Daoy (cell line): ENCODE measurements at places on chromosomes 3 and 15.

GRCh38 chr3:126447456-126448106 is 28.1 kb downstream of the ZXDC start:
- no peak for DNase-seq

DNA sequence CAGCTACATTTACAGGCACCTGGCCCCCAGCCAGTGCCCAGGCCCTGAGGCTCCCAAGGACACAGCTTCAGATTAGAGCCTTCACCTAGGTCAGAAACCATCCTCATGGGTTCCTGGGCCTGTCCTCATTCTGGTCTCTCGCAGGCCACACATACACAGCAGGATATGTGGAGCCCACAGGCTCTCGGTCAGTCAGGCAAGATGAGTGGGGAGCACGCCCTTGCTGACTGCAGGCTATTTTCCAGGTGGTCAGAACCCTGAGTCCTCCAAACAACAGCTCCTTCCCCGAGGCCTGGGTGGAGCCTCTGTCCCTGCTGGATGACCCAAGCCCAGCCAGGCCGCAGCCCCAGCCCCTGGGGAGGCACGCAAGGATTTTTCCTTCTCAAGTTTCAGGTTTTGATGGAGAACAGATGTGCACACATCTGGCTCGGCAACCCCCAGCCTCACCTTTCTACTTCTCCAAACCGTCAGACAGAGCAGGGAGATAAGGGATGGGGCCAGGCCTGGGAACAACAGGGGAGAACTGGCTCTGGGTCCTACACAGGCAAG is 1.6 kb downstream of the STRA6 start:
- peak; percentile 67 for DNase-seq

GRCh38 chr15:58628206-58628947 is 121.1 kb downstream of the ADAM10 start:
- DNase-seq = no peak

DNA sequence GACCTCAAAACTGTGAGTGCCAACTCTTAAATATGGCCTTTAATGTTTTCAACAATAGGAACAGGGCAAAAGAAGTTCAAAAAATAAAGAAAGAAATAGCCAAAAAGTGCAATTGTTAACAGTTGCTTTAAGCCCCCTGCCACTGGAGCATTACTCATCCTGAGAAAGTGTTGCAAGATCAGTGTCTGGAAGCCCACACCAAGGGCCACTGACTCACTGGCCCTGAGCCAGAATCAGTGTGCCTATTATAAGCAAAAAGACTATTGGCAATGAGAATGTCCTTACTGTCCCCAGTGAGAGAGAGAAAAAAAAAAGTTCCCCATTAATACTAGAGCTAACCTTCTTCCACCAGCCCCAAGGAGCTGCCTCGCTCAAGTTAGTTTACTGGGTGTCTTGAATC is 480.1 kb upstream of the ZNF385D start:
- DNase-seq = no peak

DNA sequence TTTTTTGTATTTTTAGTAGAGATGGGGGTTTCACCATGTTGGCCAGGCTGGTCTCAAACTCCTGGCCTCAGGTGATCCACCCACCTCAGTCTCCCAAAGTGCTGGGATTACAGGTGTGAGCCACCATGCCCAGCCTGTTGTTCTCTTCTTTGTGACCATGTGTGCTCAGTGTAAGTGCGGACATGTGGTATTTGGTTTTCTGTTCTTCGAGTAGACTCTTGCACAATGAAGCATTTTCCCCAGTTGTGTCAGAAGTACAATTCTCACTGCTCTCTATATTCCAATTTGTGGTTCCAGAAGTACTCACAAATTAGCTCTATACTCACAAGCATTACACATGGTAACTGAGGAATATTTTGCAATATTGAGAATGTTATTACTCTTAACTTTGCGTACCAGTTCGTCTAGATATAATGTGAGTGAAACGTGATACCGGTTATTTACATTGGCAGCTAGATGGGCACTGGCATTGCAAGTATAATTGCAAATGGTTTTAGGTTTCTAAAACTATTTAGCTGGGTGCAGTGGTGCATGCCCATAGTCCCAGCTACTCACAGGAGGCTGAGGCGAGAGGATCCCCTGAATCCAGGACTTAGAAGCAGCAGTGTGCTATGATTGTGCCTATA is 34.2 kb upstream of the MTMR14 start:
- no peak for DNase-seq

GRCh38 chr15:74304431-74304830 is 63.0 kb downstream of the CYP11A1 start:
- no peak for DNase-seq

DNA sequence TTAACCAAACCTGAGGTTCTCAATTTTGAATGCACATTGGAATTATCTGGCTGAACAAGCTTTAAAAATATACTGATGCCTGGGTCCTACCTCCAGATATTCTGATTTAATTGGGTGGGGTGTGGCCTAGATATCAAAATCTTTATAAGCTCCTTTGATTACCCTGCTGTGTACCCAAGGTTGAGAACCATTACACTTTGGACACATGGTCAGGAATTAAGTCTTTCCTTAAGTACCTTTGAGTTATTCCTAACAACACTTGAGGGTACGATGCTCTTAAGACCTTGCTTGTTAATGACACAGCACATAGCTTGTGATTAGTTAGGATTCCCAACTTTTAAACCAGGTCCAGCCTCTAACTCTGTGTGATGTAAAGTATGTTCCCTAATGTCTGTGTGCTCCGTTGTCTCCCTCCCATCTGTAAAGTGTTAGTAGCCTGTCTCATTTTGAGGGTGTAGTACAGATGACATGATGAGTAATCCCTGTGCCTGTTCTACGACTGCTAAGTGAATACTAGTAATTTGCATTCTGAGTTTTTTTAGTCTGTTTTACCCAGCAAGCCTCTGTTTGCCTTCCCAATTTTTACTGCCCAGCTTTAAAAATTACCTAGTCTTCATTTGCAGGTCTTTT is 154.9 kb downstream of the KLHL25 start:
- no peak for DNase-seq

GRCh38 chr15:43977072-43977884 is 150.5 kb downstream of the WDR76 start:
- DNase-seq = peak; percentile 19

DNA sequence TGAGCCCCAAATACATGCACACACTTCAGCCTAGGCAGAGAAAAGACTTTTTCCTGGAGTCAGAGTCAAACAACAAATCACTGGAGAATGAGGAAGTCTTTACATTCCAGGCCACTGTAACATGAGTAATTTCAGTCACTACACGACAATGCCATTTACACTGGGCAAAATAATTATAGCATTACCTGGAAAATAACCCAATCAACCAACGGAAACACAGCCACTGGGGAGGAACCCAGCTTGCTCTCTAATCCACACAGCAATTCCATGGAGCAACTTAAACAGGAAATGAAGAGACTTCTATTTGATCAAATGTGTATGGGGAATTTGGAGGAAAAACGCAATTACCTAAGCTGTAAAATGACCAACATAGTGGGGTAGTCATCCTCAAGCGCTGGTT is 15.2 kb downstream of the FSTL1 start:
- DNase-seq = peak; percentile 75

DNA sequence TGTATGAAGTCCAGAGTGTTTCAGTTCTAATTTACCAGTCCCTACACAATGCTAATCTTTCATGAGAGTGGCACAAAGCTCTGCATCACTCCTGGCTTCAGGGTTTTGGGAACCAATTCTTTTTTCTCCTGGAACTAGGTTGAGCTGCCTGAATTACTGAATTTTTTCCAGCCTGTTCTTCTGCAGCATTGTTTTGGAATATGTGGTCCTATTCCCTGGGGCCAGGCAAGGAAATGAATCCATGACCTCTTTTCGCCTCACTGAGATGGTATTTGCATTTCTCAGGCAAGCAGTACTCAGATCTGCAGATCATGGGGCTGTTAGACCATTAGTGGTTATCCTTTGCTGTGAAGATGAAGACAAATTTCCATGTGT is 25.6 kb upstream of the GPR171 start:
- peak; percentile 76 for DNase-seq

DNA sequence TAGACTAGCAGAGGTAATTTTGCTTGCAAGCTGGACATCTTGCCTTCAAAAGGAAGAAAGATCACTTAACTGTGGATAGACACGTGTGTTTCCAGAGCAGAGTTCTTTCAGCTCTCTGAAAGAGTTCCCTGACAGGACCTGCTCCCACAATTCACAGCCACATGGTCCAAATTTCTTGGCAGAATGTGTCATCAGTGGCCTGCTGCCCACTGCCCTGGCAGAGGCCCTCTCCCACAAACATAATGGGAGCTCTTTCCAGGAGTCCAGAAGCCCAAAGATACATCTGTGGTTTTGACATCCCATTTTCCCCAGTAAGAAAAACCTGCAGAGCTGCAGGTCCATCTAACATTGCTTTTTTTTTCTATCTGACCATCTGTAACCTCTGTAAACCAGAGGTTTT is 48.3 kb downstream of the SERPINI1 start:
- DNase-seq = no peak

- no peak for DNase-seq
Observed at GRCh38 chr3:110016235-110016815, 679.0 kb upstream of the DPPA4 start.

GRCh38 chr3:75737831-75738493 is 47.4 kb downstream of the ZNF717 start:
- DNase-seq = no peak

DNA sequence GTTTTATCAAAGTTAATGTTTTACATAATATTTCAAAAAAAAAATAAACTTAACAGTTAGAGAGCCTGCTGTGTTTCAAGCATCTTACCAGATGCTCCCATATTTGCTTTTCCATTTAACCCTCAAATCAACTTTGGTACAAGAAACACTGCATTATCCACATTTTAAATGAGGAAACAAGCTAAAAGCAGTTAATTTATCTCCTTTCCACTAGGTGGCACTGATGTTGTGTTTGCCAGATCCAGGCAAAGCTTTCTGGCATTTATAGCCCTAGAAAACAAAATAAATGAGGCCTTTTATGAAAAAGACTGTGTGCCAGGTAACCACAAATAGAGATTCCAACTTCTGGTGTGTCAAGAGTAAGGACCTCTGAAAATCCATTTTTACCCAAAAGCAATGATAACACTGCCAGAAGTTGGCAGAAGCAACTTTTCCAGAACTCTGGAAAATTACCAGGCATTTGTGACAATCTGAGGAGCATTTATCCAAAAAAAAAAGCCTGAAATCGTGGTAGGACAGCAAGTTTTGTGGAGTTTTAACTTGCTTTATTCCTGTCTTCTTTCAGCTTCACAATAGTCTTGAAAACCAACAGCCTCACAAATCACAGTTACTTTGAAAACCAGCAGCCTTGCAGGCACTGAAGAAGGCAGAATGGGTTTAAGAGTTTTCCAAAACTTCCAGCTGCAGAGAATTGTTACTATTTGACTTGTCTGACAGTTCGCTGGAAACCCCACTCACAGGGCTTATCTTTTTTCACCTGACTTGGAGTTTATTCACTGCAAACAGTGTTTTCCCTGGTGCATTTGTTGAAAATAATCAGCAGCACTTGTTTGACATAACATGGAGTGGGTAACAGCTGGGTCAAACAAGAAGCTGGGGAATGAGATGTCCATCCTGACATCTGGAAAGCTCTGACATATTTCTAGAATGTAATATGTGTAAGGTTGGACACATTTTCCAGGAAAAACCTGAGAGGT is 9.2 kb downstream of the FAM162A start:
- peak; percentile 35 for DNase-seq

- DNase-seq = peak; percentile 37
Observed at GRCh38 chr15:20353966-20354883, 187.4 kb downstream of the GOLGA6L6 start.

- no peak for DNase-seq
Observed at GRCh38 chr3:52021489-52022268, 26.0 kb upstream of the RPL29 start.

GRCh38 chr3:55964491-55964985 is 477.4 kb upstream of the WNT5A start:
- no peak for DNase-seq

- peak; percentile 69 for DNase-seq
Observed at GRCh38 chr15:60760646-60761504, 281.9 kb upstream of the ICE2 start.

GRCh38 chr15:62109982-62110851 is 43.4 kb downstream of the C2CD4A start:
- DNase-seq = no peak

DNA sequence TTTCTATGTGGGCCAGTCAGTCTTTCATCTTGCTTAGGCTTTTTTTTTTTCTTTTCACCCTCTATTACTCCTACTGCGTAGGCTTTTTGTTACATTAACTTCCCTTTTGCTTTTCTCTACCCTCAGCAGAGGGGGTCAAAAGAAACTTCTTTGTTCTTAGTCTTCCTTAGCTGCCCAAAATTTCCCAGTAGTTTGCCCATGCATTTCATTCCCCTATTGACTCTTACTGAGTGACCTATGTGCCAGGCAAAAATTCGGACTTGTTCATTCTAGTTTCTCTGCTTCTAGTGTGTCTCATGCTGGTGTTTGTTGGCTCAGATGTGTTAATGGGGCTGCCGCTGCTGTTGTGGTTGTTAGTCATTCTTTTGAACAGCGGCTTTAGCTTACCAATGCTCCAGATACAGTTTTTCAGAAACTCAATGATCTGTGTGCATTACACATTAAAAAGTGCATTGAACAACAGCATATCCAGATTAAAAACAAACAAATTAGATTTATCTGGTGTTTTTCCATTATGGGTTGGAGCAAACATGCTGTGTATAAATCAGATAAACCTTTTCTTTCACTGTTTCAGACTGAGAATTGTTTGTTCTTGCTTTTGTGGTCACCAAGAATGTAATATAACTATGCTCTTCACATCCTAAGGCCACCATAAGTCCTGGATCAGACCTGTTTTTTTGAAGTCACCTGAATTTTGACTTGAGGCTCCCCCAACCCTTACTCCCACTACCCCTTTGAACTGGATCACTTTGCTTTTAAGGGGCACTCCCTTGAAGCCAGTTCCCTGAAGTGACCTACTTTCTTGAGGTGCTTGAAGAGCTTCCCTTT is 43.1 kb downstream of the PDE8A start:
- peak; percentile 56 for DNase-seq

DNA sequence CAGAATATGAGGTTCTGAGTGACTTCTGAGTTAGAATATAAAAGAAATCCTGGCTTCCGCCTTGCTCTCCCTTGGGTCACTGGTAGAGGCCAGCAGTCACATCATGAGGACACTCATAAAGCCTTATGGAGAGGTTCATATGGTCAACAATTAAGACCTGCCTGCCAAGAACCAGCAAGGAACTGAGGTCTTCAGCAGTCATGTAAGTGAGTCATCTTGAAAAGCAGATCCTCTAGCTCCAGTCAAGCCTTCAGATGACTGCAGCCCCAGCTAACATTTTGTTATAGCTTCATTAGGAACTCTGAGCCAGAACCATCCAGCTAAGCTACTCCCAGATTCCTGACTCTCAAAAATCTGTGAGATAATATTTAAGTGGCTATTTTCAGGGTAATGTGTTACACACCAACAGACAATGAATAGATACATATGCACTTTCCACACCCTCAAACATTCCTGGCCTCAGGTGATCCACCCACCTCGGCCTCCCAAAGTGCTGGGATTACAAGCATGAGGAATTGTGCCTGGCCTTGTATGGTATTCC is 447.2 kb downstream of the SHQ1 start:
- no peak for DNase-seq

GRCh38 chr15:58336161-58336560 is 95.6 kb upstream of the LIPC start:
- no peak for DNase-seq

- no peak for DNase-seq
Observed at GRCh38 chr3:48636149-48636655, 941 bp upstream of the SLC26A6 start.

- no peak for DNase-seq
Observed at GRCh38 chr15:96802611-96803255, 472.2 kb downstream of the NR2F2 start.

GRCh38 chr3:182650568-182651128 is 142.7 kb upstream of the ATP11B start:
- DNase-seq = no peak

- no peak for DNase-seq
Observed at GRCh38 chr15:49164865-49165264, 5.2 kb upstream of the GALK2 start.

GRCh38 chr15:80527406-80527805 is 123.2 kb downstream of the ARNT2 start:
- DNase-seq = no peak
